Psoas muscle (tissue), 8 donors: ENCODE measurements at places on chromosomes 2 and 18. TPM values are rescaled to one million over a fixed set of nuclear protein-coding genes. Genes with fewer than 3 reads are reported as not detected.
A peak's percentile ranks its signal among the peaks of the same experiment; 100 is the strongest.

- no peak overlapping the region for H3K27ac ChIP-seq
- DNase-seq, result no peak
- H3K4me3 ChIP-seq, result no peak overlapping the region
- no peaks in the 10 kb centered on the region for H3K27me3 ChIP-seq
Measured at GRCh38 chr2:20326163-20326780, 24.4 kb downstream of the PUM2 start.

DNA sequence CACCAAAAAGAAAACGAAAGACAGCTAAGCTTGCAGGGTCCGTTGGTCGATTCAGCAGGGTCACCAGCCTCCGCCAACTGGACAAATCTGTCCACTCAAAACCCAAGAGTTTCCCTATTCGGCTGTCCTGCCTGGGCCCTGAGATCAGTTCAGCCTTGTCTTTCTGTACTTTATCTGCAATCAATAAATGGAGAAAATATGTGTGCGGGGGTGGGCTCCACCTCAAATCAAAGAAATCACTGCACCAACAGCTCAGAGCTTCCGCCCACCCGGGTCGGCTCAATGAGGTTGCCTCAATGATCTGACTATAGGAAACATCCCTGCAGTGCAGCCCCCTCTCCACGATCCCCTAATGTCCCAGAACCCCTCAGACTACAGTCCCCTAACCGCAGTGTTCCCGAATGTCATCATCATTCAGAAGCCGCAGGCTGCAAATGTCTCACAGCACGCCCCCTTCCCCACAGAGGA lies 447 bp downstream of the GGCX start:
- no peak for DNase-seq
- peak overlapping the region; percentile 88 for H3K27ac ChIP-seq
- peaks cover 12% of the 10 kb centered on the region for H3K4me1 ChIP-seq
- H3K27me3 ChIP-seq, result no peaks in the 10 kb centered on the region

DNA sequence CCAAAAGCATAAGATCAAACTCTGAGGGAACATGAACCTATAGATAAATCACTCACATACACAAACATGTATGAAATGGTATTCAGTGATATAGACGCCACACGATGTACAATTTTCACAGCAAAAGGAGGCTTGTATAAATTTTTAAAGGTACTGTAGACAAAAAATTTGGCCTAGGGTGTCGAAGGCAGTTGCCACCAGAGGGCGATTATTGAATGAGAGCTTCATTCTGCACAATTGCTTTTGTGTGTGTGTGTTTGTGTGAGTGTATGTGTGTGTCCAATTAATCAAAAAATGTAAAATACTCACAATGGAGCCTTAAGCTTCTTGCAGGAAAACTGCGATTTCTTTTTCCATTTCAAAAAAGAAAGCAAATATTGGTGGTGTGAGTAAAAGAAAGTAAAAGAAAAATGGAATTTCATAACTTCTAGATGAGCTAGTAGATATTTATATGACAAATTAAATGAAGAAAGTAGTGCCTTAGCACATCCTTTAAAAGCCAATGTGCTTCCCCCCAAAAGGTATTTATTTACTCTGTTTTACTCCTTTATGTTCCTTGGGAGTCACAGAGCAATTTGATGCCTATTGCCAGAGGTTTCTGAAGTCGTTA lies 800.1 kb downstream of the SATB2 start:
- no peak overlapping the region for H3K4me3 ChIP-seq
- no peaks in the 10 kb centered on the region for H3K36me3 ChIP-seq
- H3K27ac ChIP-seq, result no peak overlapping the region
- H3K27me3 ChIP-seq, result no peaks in the 10 kb centered on the region
- H3K4me1 ChIP-seq, result no peaks in the 10 kb centered on the region

DNA sequence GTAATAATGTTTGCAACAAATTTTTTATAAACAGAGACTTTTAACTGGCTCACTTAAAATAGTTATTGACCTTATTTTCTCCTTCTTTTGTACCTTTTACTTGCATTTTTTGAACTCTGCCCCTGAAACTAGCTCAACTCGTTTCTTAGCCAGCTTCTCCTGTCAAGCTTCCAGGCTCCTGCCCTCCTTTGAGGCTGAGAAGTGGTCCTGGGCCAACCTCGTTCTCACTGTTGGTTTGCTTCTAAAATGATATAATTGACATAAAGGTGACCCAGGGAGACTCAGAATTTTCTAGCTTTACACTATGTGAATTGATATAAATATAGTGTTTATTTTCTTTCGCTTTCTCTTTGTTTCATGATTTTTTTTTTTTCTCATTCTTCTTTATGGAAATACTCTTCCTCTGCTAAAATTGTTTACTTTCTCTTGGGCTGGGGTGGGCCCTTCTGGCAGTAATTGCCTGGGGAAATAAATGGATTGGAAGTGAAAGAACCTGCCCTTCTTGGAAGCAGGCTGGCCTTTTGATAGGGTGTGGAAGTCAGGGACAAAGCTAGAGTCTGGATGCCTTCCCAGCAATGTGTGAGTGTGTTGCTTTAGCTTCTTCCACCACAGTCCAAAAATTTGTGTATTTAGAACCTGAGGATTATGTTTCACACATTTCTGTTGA lies 30.7 kb downstream of the GPD2 start:
- no peaks in the 10 kb centered on the region for H3K36me3 ChIP-seq
- H3K27ac ChIP-seq, result peak overlapping the region; percentile 48
- H3K4me1 ChIP-seq, result peaks cover 54% of the 10 kb centered on the region
- DNase-seq, result no peak
- H3K27me3 ChIP-seq, result no peaks in the 10 kb centered on the region
- H3K4me3 ChIP-seq, result peak overlapping the region; percentile 33

DNA sequence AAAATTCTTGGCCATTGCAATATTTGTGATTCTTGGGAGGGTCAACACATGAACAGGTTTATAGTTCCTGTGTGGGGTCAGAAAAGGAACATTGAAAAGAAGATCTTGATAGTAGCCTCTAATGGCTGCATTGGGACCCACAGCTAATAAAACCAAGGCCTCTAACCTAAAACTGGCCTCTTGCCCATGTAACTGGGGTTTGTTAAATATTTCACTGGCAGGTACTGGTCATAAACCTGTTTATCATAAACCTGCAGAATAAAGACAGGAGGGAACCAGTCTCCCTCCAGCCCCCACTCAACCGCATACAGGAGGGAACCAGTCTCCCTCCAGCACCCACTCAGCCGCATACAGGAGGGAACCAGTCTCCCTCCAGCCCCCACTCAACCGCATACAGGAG lies 125.3 kb downstream of the PXDN start:
- H3K36me3 ChIP-seq, result no peaks in the 10 kb centered on the region
- no peaks in the 10 kb centered on the region for H3K27me3 ChIP-seq
- no peak overlapping the region for H3K27ac ChIP-seq
- no peak for DNase-seq
- no peak overlapping the region for H3K4me3 ChIP-seq
- no peaks in the 10 kb centered on the region for H3K4me1 ChIP-seq

PLGLB2 gene
- 1.2 TPM for total RNA-seq

MBD2 gene
- total RNA-seq, result 27.9 TPM

TUBA3D gene
- not detected for total RNA-seq
